Fibroblast of skin of scalp (primary cell): ENCODE measurements at places on chromosomes 12 and 14.

DNA sequence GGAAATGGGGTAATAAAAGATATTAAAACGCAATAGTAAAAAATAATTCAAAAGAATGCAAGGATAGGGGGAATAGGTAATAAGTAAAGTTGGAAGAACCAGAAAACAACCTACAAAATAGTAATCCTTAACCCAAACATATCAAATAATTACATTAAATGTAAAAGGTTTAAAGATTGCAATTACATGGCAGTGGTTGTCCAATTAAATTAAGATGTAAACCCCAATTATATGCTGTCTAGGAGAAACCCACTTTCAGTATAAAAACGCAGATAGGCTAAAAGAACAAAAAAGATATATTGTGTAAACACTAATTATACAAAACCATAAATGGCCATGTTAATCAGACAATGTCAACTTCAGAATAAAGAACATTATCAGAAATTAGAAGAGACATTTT, 247.3 kb downstream of the SLC25A21 start:
- no peak for DNase-seq

DNA sequence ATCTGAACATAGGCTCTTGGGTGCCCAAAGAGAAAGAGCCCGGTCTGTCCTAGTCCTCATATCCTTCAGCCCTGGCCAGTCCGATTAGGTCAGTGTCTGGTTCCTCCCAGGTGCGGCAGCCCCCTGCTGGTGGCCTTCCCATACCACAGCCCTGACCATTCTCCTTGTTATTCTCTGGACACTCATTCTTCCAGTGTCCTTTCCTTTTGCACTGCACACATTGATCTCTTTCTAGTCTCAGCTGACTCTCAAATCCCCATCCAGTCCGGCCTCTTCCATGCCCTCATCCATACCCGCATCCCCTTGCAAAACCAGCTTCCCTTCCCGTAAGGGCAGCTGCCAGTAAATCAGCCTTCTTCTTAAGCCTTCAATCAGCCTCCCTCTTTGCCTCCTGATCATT, 1316.3 kb downstream of the TMEM121 start:
- DNase-seq = no peak

DNA sequence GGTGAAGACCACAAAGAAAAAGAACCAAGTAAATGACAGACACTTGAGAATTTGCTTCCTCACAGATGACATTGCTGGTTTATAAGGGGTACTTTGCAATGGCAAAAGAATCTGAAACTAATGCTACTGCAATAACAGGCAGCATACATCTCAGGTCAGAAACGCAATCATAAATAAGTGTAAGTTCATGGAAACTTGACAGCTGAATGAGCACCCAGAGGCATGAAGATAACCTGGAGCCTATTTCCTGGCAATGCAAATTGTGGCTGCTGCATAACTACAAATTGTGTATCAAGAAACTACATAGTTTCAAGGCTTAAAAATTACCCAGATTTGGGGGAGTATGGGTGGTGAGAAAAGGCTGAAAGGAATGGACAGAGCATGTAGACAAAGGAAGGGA, 8.5 kb upstream of the MYO1A start:
- no peak for DNase-seq

DNA sequence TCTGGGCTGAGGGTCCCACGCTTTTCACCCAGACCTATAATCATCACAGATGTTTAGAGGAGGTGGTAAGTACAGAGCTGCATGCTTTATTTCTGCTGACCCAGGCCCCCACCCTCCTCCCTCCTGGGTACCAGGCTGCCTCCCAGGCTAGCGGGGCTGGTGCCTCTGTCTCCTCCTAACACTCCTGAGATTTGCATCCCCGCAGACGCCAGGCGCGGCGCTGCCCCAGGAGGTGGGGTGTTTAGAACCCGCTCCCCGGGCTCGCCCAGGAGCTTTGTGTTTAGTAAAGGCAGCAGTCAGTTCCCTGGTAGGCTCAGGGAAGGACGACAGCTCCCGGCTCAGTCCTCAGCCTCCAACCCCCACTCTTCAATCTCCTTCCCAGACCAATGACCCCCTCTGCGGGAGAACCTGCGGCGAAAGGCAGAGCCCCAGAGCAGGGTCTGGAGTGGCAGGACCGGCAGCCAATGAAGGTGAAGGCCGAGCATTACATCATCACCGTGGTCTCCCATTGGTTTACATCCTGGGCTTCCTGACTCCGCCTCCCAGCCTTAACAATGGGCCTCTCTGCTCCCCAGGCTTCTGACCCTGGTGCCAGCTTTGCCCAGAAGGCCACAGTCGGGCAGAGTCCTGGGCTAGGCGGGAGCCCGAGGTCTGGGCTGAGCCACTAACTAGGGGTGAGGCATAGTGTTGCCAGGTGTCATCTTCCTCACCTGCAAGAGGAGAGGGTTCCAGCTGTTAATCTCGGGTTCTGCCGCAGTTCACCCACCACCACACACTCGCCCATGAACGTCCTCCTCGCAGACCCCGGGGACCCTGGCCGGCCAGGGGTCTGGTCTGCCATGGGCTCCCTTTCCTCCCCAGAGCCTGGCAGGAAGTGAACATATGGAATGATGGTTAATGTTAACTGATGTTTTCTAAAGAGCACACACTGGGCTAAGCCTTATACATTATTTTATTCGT, 57.5 kb downstream of the CALM1 start:
- DNase-seq = peak; percentile 87

DNA sequence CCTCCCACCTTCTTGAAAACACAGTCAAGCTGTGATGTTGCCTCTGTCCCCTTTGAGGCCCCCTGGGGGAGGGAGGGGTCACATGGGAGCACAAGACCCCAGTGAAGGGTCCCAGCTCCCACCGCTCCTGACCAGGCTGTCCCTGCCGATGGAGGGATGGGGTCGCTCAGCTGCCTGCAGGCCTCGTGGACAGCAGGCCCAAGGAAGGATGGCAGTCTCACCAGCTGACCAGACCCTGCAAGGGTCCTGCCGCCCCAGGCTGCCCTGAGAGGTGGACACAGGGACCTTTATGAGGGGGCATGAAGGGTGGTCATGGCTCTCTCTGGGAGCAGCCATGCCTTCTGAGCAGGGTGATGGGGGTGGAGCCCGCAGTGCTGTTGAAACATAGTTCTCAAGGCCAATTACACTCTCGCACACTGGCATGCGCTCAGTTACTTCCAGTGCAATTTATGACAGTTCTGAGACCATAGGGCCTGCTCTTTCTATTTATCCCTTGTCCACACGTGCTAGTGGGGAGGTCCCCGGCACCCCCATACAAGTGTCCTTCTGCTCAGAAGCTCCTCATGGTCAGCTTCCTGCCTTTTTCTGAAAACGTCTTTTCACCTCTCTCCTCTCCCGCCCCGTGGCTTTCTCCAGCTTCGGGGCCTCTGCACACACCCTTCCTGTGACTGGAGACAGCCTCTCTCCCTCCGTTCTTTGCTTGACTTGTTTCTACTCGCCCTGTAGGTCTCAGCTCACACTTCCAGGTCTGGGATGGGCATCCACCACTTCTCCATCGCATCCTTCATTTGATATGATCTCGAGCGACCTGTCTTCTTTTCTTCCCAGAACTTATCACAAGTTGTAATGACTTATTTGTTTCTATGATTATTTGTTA, 313.1 kb downstream of the ADGRD1 start:
- no peak for DNase-seq

DNA sequence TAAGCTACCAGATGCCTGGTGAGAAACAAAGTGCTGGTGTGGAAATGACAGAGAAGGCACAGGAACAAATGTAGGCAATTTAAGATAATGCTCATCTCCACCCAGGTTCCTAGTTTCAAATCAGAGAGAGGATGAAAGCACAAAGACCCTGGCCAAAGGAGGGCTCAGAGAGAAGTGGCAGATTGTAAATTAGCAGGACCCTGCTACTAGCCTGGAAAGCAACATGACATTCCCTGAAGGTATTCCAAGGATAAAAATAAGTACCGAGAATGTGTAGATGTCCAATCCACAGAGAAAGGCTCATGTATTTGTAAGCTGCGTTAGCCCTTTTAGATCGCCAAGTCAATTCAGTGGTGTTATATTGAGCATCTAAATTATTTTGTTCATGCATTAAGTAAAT, 324.0 kb downstream of the TMEM117 start:
- DNase-seq = no peak

DNA sequence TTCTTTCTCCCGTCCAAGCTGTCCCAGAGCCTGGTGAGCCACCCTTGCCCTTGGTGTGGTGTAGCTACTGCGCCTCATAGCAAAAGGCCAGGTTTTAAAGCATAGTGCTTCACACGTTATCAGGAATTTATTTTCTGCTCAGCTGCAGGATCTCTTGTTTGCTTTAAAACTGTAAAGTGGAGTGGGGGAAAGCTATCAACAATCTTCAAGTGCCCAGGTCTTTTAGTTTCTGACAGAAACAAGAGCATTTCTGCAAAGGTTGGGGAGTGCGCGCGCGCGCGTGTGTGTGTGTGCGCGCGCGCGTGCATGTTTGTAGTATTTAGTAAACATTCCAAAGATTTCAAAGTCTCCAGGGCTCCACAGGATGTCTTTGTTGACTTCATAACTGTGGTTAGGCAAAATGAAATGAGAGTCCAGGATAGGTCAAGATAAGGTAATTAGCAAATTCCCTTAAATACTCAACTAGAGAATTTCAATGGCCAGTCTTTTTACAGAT, 45.5 kb downstream of the EML1 start:
- peak; percentile 74 for DNase-seq

GRCh38 chr14:100032738-100033137, 32.5 kb upstream of the EVL start:
- no peak for DNase-seq

GRCh38 chr12:93763746-93764147, 86.6 kb downstream of the CRADD start:
- DNase-seq = no peak

DNA sequence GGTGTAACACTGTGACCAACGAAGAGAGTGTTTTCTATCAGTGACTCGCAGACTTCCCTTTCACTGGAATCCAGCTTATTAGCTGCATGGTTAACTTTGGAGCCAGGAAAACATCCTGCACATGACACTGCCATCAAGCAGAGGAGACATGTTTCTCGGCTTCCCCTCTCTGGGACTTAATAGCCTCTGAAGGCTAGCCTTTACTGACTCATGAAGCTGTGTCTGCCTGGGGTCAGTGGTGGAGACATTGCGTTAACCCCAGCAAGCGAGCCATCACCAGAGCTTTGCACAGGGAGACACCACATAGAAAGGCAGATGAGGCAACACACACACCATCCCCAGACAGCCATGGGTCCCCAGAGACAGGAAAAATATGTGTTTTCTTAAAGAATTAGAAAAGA, 126.9 kb upstream of the PRICKLE1 start:
- peak; percentile 91 for DNase-seq

DNA sequence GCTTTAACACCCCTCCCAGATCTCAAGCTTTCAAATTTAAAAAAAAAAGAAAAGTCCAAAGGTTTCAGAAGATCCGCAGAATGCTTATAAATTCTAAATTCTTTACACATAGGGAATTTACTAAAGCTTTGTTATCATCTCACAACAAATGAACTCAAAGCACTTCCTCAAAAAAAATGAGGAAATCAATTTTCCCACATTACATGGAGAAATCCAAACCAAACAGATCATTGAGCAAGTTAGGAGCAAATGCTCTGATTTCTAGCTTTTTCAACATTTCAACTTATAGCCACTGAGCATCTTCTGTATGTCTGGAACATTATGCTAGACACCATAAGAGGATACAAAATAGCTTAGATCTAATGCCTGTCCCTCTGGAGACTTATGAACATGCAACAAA, 161.0 kb downstream of the CEP128 start:
- DNase-seq = no peak
